ENCODE measurements at places on chromosomes 1 and 21.

- DNase-seq: no peak
These were observed 37.8 kb upstream of the DOCK7 start for GRCh38 chr1:62726011-62726442.

GRCh38 chr1:179702946-179703539, 40.0 kb upstream of the FAM163A start:
- no peak for DNase-seq

GRCh38 chr1:102191723-102192122, 195.0 kb upstream of the OLFM3 start:
- DNase-seq: peak; percentile 36

DNA sequence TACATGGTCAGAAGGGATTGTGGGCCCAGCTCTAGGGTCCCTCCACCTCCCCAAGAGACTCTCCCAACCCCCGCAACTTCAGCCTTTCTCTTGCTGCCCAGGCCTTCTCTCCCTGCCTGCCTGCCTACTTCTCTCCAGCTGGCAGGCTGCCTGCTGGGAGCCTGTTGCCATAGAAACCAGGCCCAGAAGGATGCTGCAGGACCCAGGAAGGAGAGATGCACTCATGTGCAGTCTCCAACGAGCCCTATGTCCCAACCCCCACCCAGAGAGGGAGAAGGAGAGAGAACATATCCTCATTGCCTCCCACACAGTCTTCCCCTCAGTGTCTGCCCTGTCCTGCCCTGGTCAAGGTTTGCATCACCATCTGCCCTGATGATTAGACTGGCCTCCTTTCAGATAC, 10.8 kb upstream of the SMIM12 start:
- no peak for DNase-seq

DNA sequence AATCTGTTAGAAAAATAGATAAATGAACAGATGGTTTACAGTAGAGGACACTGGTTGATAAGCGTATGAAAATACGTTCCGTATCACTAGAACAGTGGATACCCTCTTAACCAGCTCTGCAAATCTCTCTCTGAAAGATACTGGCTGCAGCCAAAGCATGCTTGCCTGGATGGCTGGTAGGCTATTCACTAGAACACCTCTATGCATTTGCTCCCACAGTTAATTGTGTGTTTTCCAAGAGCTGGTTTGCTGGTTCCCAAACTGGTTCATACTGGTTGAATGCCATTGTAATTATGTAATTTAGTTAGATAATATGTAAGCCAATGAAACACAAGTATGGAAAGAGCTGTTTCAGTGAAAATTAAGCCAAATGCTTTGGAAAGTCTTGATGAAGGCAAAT, 126.6 kb downstream of the C1orf21 start:
- DNase-seq: no peak

GRCh38 chr1:17420391-17420918, 19.0 kb downstream of the RCC2 start:
- DNase-seq: no peak

DNA sequence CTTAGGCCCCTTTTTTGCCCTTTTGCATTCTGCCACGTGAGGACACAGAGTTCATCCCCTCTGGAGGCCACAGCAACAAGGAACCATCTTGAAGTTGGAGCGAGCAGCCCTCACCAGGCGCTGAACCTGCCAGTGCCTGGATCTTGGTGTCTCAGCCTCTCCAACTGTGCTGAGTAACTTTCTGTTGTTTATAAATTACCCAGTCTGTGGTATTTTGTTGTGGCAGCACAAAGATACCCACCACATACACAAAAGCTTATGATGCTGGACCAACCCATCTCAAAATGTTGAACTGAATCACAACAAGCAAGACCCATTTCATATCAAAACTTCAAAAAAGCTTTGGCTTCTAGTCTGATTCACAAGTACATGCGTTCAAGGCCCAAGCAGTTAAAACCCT, 649.9 kb downstream of the KIF26B start:
- no peak for DNase-seq

DNA sequence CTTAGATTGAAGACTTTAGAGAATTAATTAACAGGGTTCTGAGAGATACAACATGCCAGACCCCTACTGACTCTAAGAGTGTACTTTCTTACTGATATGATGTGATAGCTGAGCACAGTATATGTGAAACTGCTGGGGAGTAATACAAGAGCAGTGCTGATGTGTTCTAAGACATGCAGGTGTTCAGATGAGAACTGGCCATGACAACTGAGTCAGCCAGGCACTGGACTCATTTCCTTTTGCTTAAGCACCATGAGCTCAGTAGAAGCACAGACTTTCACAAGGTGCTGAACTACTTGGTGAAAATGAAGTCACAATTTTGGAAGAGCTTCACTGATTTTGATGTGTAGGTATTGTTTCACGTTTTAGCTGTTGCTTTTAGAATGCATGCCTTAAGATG, 15.9 kb upstream of the POGZ start:
- DNase-seq: no peak

DNA sequence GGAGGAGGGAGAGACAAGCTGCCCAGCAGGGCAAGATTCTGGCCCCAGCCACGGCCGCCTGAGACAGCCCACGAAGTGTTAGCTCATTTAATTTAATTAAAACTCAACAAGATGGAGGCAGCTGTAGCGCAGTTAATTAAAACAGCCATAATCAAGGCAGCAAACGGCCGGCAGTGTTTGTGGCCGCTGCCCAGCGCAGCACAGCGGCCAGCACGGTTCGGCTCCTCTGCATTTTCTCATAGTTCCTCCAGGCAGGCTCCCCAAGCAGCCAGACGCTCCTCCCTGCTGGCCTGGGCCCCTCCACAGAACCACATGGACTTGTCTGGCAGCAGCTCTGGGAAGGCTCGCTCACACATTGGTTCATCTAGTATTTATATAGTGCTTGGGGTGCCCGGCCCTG, 40.0 kb downstream of the PTPRF start:
- no peak for DNase-seq

DNA sequence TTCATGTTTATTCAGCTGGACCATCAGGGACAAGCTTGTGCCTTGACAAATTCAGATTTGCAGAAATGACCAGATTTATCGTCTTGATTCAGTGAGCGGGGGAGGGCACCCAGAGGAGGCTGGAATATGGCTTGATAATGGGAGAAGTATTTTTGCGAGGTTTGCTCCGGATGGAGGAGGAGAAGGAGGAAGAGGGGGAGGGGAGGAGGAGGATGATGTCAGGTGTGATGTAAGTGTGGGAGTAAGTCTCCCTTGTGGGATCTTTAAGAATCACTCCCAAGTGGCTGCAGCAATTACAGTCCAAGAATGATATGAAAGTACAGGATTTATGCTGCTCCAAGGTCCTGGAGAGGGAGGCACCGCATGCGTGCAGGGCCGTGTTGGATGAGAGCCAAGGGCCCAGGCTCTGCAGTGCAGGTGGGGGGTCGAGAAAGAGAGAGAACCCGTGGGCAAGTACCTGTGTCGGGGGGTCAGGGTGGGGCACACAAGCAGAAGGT, 5.6 kb upstream of the ZNF496 start:
- no peak for DNase-seq

- no peak for DNase-seq
These were observed 572.0 kb downstream of the PTPRU start for GRCh38 chr1:29808141-29808995.

DNA sequence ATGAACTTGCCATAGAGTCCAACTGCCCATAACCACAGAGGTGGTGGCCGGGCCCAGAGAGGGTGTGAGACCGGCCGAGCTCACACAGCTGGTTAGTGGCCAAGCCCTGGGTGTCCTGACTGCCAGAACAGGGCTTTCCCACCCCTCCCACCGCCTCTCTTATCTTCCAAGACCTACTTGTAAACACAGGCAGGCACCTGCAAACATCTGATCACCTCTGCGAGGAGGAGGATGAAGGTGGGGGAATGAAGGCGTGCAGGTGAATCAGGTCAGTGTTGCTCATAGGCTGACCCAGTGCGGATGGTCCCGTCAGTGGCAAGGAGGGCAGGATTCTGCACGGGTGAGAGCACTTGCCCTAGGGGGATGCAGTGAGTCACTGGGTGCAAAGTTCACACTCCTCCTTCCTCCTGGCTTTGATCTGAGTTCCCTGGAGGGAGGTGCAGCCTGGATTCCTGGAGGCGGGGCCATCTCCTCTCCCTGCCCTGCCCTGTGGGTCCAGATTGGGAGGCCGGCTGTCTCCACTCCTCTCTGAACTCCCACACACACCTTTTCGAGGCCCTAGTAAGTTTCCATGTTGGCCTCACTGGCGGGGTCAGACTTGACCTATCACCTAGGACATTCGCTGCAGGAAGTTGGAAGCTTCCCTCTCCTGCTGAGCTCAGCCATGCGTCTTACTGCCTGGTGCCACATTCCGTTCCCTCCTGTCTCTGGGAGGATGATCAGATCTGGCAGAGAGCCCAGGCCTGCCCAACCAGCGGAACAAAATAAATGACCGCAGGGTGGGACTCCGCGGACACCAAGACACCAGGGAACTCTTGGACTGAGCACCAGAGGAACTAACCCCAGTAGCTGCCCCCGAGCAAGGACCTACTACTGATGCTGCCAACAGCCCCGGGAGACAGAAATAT, 7.3 kb downstream of the UQCRHL start:
- no peak for DNase-seq

DNA sequence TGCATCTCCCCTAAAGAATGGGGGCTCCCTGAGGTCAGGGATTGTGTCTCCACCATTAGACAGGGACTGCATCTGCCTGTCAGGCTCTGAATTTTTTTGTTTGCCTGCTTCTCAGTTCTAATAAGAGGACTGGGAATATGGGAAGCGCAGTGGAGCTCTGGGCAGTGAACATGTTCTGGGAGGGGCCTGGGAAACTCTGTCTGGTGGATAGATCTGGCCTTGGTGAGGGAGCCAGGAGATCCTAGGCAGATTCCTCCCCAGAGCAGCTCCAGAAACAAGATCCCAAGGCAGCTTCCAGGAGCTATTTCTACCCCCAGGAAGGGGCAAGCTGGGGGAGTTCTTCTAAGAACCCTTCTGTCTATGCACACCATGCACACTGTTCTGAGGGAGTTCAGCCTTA, 12.6 kb upstream of the MYOG start:
- no peak for DNase-seq

- no peak for DNase-seq
These were observed 105.2 kb upstream of the GADD45A start for GRCh38 chr1:67579623-67580394.

GRCh38 chr1:165288350-165289120, 68.0 kb downstream of the LMX1A start:
- no peak for DNase-seq

DNA sequence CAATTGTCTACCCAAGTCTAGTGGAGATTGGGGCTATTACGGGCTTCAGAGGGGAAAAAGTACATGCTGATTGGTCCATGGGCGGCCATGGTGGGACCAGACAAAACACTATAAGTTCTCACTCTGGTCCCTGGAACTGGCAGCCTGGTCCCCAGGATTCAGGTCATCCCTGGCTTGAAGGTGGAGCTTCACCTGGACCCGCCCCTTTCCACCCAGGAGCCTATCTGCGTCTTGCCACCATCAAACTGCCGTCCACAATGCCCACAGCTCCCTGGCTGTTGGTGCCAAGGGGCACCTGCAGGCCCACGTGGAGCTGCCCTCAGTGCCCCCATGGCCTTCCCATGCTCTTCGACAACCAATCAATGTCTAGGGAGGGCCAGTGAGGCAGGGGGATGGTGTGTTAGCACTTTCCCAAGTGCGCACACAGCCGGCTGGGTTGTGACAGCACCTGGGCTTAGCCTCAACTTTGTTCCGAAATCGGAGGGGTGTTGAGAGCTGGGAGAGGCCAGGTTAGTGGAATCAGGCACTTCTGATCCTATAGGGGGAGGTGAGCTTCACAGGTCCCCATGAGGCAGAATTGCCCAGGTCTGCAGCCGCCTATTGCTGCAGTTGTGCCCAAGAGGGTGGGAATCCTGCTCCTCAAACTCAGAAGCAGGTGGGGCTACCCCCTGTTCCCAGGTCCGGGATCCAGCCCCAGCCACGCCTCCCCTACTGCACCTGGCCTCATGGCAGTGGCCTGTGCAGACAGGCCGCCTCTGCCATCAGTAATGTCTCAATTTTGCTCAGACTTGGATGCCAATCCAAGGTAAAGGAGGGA, 1369.4 kb upstream of the PRMT6 start:
- DNase-seq: no peak

DNA sequence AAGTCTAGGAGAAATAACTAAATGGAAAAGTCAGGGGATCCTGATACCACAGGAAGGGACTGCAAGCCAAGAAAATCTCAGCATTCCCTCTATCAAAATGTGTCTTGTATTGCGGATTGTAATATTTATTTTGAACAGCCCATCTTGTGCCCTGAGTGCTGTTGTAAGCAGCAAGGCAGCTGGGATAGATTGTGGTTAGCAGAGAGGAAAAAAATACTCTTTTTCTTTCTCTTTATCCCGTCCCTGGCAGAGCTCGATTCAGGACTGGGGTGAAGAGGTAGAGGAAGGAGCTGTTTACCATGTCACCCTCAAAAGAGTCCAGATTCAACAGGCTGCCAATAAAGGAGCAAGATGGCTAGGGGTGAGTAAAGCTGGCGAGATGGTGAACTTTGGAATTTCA, 1.2 kb downstream of the RGL1 start:
- no peak for DNase-seq

- no peak for DNase-seq
These were observed 66.1 kb downstream of the NID1 start for GRCh38 chr1:235998812-235999211.

DNA sequence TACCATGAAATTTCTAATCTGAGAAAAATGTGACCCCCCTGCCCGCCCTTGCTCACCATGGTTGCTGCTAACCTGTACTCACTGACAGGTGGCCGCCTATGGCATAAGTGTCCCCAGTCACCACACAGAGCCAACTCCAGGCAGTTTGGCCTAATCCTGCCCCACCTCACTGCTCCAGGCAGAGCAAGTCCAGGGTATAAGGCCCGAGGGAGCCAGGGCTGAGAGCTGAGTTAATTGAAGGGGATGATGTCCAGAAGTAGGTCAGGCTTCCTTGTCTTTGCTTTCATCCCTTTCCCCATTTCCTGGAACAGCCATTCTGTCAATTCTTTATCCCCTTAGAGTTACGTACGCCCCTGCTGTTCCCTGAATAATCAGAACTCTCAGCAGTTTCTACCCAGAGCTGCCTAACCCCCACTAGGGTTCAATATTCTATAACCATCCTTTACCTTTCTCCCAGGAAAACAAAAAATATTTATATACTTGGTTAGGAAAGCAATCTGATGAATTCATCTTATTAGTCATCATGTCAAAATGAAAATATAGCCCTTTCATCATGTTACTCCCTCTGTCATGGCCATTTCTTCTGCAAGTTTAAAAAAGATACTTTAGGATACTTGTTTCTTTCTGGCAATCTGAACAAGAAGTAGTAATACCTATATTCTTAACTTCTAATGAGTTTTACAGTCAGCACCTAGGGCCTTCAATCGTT, 29.4 kb upstream of the CD101 start:
- DNase-seq: no peak

- DNase-seq: no peak
These were observed 5.4 kb upstream of the LRRC40 start for GRCh38 chr1:70210820-70211219.

GRCh38 chr1:69088571-69088970, 479.2 kb upstream of the LRRC7 start:
- DNase-seq: no peak

GRCh38 chr1:72601035-72601674, 318.8 kb upstream of the NEGR1 start:
- no peak for DNase-seq

Data from GDM1 (cell line).